ENCODE measurements at places on chromosomes 3 and 15.

GRCh38 chr3:42096796-42097565, 5.8 kb downstream of the TRAK1 start:
- no peak for DNase-seq

DNA sequence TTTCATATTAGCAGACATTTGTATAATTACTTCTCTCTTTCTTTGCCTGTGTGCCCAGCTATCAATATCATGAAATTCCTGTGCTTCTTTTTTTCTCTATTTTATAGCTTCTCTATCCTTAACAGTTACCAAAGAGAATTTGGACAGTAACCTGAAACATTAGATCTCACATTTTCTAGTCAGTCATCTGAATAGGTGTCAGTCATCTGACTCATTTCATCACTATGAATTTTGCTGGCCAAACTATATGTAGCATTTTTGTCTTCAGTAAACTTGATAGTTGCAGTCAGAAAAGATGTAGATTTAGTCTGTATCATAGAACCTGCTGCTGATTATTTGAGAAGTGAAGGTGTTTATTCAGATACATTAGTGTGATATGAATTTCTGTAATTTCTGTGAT, 52.6 kb downstream of the HMG20A start:
- peak; percentile 21 for DNase-seq

DNA sequence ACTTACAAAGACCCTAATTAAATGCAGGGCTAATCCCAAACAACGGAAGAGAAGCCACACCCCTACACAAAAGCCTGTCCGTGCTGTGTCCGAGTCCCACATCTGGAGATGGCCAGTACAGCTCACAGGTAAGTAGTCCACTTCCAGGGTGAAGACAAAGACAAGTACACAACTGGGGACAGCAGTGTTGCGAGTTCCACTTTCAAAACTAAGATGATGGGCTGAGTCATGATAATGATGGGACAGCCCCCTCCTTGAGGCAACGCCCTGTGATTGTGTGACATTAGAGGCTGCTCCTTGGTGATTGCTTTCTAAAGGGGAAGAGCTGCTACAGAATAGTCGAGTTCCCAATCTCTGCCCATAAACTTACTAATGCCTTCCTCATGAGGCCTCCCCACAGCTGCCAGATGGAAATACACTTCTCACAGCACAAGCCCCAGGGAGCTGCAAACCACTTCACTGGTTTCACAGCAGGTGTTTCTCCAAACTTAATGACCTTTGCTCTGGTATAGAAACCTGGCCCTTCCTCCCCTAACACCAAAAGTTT, 27.6 kb downstream of the RFT1 start:
- peak; percentile 71 for DNase-seq

DNA sequence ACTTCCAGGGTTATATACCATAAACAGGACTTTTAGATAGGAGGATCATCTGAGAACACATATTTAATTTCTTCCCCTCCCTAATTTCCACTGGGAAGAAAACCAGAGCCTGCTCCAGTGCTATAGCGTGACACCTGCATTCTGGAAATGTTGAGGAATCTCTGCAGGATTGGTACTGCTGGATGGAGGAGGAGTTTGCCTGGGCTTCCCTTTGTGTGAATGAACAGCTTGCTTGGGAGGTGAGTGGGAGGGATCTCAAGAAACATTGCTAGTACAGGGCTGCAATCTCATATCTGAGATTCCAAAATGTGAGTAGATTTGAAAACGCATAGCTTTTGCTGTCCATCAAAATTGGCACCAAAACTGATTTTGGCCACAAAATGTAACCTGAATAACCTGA, 295.9 kb upstream of the RGMA start:
- no peak for DNase-seq

GRCh38 chr3:135650309-135650708, 315.2 kb upstream of the PPP2R3A start:
- DNase-seq: no peak

- DNase-seq: no peak
Measured at GRCh38 chr15:65757256-65757655, 34.8 kb downstream of the DENND4A start.

DNA sequence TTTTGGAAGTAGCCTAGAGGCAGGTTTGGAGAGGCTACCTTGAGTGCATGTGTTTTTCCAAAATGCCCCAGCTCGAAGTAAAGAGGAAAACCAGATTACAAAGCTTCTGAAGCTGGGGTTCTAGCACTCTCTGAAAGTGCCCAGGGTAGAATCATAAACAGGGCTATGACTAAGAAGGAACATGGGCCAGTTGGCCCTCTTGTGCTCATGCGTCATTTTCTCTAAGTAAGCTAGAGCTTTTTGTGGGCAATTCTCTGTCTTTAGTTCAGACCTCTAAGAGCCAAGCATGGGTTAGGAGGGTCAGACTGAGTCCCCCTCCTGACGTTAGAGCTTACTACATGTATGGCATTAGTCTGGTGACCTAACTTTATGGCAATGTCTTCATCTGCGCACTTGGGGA, 129.5 kb upstream of the UMPS start:
- no peak for DNase-seq

DNA sequence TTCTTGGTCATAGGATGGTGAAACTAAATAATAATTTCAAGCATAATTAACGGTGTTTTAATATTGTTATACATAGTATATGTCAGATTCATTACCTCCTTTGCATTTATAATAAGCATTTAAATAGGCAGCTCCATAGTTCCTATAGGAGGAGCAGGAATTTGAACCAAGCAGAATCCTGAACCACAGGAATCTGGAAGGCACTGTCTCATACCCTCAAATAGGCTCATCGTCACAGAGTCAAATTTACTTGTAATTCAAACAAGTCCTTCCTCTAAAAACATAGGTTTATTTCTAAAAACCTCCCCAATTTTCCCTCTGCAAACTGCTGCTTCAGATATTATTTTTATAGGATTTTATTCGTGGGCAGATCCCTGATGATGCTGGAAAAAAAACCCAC, 376.3 kb upstream of the ARHGEF26 start:
- no peak for DNase-seq

DNA sequence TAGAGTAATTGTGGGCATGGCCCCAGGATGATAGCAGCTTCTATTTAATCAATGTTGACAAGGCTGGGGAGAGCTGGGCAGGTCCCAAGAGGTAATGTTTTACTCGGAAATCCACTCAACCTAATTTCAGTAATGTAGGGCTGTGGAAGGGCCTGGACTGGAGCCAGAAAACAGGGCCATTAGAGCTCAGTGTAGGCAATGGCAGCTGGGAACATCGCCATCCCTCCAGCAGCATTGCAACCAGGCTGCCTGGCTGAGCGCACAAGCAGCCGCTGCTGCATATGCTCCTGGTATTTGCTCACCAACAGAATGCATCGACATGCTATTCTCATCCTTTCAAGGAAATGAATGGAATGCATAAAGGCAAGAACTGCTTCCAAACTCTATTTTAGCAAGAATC, 90.0 kb downstream of the GAP43 start:
- no peak for DNase-seq

DNA sequence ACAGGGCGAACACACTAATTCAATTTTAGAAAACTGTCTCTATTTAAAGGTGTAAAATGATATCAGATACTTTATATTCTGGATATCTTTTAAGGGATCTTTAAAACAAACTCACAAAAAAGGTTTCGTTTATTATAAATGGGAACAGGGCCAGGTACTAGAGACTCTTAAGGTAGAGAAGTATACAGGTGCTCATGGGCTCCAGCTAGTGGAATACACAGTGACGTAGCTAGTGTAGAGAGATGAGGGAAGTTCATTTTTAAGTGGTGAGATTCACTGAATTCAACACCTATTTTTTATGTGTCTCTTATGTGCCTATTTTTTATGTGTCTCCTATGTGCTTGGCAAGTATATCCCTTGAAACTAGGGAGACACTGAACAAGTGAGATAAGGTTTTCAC, 132.7 kb upstream of the FAM3D start:
- DNase-seq: no peak

- no peak for DNase-seq
Measured at GRCh38 chr3:14430706-14431451, 28.5 kb downstream of the SLC6A6 start.

GRCh38 chr3:197000211-197000610, 29.4 kb downstream of the MELTF start:
- DNase-seq: no peak

Measured in activated CD4-positive, alpha-beta T cell treated with anti-CD3 and anti-CD28 coated beads, Interleukin-2, amount 50 U/mL, for 16 hours (primary cell).